ENCODE measurements at places on chromosomes 7 and 10.

DNA sequence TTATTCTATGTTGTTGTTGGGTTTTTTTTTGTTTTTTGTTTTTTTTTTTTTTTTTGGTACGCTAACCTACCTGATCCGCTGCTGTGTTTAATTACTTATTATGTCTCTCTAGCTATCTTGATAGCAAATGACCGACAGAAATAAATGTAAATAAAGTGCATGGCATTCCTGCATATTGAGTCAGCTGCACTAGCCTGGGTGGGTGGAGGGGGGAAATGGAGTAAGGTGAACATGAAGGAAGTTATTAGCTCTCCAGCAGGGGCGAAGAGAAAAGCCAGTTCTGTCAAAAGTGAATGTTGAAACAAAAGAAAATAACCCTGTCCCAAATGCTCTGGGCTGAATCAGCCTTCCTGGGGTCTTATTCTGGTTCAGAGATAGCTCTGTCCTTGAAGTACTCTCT is 210.7 kb upstream of the MDFIC start:
- DNase-seq: no peak

DNA sequence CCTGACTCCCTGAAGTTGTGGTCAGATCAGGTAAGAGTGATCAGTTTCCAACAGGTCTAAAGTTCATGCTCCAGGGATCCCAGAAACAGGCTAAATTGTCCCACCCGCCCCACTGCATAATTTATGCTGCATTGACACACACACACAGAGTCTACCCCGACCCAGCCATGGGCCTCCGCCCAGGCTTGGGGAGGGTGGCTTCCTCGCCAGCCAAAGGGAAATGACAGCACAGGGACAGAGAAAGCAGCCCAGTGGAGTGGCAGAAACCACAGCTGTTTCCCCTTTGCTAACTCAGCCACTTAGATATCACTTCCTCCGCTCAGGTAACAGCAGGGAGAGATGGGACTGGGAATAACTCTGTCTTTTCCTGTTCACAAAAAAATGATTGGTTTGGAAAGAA is 9.4 kb downstream of the SH3PXD2A start:
- DNase-seq: no peak

DNA sequence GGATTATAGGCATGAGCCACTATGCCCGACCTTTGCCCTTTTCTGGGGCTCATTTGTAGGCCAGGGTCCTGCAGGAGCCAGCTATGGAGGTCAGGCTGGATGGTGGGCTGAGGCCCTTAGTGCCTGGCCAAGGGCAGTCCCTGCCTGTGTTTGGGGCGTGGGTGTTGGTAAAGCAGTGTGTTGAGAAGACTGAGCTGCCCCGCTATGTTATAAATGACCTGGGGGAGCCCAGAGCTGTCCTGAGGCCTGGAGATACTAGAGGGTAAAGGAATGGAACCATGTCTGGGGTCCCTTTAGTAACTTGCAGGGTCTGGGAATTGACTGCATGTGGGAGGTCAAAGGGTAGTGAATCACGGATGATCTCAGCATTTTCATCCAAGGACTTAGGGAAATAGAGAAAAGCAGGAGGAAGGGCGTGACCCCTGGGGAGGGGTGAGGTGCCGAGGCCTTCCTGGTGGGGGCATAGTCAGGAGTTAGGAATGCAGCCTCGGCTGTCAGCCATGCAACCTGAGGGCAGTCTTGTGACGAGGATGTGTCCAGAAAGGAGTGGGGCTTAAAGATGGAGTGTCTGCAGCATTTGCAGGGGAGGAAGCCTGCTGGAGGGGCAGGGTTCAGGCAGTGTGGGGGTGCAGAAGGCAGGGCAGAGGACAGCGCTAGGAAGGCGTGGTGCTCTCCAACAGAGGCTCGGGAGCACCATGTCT is 31.5 kb downstream of the TMEM248 start:
- no peak for DNase-seq

DNA sequence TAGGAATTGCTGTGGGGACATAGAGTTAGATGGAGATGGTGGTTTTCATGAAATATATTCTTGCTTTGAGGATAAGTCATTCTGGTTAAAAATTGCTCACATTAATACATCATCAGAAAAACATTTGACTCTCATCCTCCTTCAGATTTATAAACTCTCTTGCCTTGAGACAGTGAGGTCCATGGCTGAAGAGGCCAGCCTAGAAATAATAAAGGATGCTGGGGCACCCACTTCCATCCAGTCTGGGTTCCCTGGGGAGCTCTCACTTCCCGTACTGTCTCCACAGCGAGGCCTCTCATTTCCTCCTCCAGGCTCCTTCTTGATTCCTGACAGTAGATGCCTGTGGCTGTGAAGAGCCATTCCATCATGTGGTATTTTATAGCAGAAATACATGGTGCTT is 73.3 kb upstream of the PRKG1 start:
- no peak for DNase-seq

GRCh38 chr7:117630501-117630900 is 150.7 kb downstream of the CFTR start:
- no peak for DNase-seq

DNA sequence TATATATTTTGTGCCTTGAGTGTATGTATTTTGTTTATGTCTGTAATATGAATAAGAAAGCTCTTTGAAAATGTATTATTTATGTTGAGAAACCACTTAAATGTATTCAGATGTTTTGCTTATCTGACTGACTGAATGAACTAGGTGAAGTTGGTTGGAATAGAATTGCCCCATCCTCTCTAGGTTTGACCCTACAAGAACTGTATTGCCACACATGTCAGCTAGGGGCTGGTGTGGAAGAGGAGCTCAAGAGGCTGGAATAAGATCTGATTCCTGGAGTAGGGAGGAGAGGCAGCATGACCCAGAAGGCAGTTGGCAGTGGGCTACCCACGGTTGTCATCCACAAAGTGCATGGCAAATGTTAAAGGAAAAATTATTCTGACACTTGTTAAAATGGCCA is 9.1 kb downstream of the SSMEM1 start:
- no peak for DNase-seq

DNA sequence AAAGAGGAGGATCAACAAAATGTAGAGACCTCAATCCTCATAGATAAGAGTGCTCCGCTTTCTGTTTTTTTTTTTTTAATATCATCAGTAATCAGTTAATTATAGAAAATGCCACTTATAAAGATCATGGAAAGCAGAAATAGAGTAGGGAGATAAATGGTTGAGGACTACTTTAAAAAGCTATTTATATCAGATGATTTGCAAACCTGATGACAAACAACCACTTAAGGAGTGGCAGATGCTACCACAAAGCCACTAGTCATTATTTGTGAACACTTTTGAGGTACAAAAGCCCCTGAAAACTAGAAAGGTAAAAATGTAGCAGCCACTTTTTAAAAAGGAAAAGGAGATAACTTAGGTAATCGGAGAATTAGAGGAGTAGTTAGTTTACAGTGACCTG is 99.0 kb upstream of the CYP26C1 start:
- no peak for DNase-seq

GRCh38 chr10:5068274-5068984 is 25.8 kb upstream of the AKR1C3 start:
- DNase-seq: no peak

DNA sequence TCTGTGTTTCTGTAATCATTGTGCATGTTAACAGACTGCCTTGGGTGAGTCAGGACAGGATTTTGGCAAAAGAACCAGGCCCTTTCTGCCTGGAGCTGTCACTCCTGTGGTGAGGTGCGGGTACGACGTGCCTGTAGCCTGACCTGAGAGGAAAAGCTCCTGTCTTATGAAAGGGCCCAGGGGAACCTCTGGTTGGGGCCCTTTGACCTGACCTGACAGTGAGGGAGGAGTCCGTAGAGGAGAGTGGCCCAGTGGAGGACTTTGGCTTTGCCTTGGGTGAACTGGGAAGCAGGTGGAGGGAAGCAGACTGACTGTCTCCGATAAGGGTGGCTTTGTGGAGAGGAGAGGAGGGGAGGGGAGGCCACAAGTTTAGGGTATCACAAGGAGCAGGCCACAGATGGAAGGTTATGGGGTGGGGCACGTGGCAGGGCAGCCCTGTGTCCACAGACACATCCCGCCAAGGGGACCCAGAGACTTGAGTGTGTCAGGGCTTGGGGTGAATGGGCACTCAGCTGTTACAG is 6.9 kb downstream of the PFKP start:
- DNase-seq: no peak

GRCh38 chr10:112141292-112141691 is 42.3 kb downstream of the GPAM start:
- no peak for DNase-seq

Measured in stimulated activated CD4-positive, alpha-beta T cell treated with anti-CD3 and anti-CD28 coated beads, Interleukin-12 subunit alpha, Interleukin-12 subunit beta, amount 100 ng/mL, for 48 hours (primary cell).